Activated CD4-positive, alpha-beta memory T cell treated with anti-CD3 and anti-CD28 coated beads for 36 hours (primary cell): ENCODE measurements at places on chromosomes 16 and 17. TPM values are rescaled to one million over a fixed set of nuclear protein-coding genes. Genes with fewer than 3 reads are reported as not detected.

Gene ENPP7
- total RNA-seq: 0.10 TPM

Gene CRYBA1
- not detected for total RNA-seq

Gene CDT1
- total RNA-seq: 183 TPM

Gene GRB7
- total RNA-seq: 1.2 TPM

Gene RPGRIP1L
- 6.2 TPM for total RNA-seq

Gene GPR142
- total RNA-seq: not detected

Gene HIGD1B
- not detected for total RNA-seq
